Activated T-helper 2 cell treated with anti-CD3 and anti-CD28 coated beads, Interferon-gamma antibody, Interleukin-2, Interleukin-4, amounts not matched to agents 10 μg/mL and 5 μg/mL and 100 μg/mL, durations not matched to agents 14 hours and 24 hours and 36 hours (primary cell): ENCODE measurements at places on chromosomes 3 and 15. TPM values are rescaled to one million over a fixed set of nuclear protein-coding genes. Genes with fewer than 3 reads are reported as not detected.
A peak's percentile ranks its signal among the peaks of the same experiment; 100 is the strongest.

GRCh38 chr3:52062505-52062904 is 6.1 kb upstream of the DUSP7 start:
- H3K4me3 ChIP-seq, result no peak overlapping the region
- H3K27ac ChIP-seq, result no peak overlapping the region
- DNase-seq, result no peak
- H3K36me3 ChIP-seq, result no peaks in the 10 kb centered on the region
- peaks cover 2% of the 10 kb centered on the region for H3K4me1 ChIP-seq

The COPG1 gene
- 182 and 187 TPM in 2 replicates for total RNA-seq

DNA sequence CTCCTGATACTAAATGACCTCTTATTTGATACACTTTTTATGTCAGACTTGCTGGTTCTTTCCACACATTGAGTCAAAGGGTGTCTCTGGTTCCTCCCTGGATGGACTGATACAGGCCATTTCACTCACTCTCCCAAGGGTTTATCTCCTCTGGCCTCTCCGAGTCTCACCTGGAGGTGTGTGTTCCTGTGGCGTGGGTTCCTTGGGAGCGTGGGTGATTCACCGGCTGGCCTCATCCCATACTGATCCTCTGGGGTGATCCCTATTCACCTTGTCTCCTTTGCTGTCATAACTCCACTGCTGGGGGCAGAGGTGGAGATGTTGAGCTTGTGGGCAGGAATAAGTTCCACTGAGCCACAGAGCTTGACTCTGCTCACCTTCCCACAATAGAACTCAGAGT is 61.1 kb downstream of the ST6GAL1 start:
- peaks cover 60% of the 10 kb centered on the region for H3K36me3 ChIP-seq
- no peak for DNase-seq
- peak overlapping the region; percentile 1 for H3K27ac ChIP-seq
- H3K27me3 ChIP-seq, result no peaks in the 10 kb centered on the region
- peaks cover 31% of the 10 kb centered on the region for H3K4me1 ChIP-seq
- no peak overlapping the region for H3K4me3 ChIP-seq

The SERPINI1 gene
- 0.46 and 0.71 TPM in 2 replicates for total RNA-seq

DNA sequence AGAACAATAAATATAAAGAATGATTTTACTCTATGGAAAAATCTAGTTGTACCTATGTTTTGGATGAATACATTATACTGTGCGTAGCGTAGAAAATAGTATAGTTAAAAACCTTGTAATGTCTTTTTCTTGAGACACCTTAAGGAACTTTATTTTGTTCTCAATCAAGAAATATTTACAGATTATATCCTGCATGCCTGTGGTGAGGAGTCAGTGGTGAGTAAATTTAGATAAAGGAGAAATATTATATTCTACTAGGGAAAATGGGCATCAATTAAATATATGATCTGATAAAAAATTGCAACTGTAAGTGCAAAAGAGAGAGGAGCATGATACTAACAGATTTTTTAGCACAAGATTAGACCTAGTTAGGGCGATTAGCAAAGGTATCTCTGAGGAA is 157.7 kb downstream of the RBMS3 start:
- no peaks in the 10 kb centered on the region for H3K36me3 ChIP-seq
- H3K4me3 ChIP-seq, result no peak overlapping the region
- H3K27ac ChIP-seq, result no peak overlapping the region
- peaks cover 3% of the 10 kb centered on the region for H3K4me1 ChIP-seq

DNA sequence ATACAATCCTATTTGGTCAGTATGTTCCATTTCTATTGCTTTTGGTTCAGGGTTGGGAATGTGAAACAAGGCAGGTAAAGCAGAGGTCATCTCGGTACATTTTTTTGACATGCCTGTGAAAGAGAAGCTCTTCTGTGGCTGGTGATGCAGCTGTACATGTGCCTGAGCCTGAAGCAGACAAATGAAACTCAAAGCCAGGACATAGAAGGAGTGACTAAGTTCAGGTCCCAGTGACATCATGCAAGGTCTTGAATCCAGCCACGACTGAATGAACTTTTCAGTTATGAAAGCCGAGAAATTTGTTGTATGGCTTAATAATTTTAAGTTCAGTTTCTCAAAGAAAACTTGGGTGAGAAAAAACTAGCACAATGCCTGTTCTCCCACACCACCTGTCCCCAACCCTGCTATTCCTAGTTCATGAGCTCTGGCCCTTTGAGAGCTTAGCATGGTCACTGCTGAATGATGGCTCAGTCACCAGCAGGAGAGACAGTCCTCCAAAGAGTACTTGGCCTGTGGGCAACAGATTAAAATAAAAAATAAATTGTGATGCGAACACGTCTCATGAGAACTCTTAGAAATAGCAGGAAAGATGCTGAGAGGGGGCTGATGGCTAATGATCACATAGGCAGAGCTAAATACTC is 600.2 kb upstream of the GRM7 start:
- H3K27ac ChIP-seq, result no peak overlapping the region
- H3K27me3 ChIP-seq, result no peaks in the 10 kb centered on the region
- H3K4me3 ChIP-seq, result no peak overlapping the region
- H3K4me1 ChIP-seq, result no peaks in the 10 kb centered on the region
- DNase-seq, result no peak
